ENCODE measurements at places on chromosomes 6 and 20.

- no peak for DNase-seq
Measured at GRCh38 chr6:77415706-77416105, 47.6 kb downstream of the HTR1B start.

- no peak for DNase-seq
Measured at GRCh38 chr20:14830899-14831298, 493.5 kb upstream of the FLRT3 start.

DNA sequence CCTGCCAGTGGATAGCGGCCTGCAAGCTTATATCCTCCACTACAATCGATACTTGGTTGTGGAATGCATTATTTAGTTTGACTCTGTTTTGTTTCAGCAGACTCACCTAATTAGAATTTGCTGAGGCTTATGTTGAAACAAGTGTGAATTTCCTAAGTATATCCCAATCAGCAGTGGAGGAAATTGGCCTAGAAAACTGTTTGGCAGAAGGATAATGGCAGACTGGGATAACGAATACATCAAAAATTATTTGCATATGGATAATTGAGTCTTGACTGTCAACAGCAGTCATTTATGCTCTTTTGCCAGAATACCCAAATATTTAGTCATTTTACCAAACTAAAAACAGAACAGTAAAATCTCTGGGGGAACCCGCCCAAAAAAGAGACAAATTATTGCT is 261.0 kb downstream of the DOK5 start:
- DNase-seq: no peak

GRCh38 chr6:21003780-21004541 is 469.7 kb downstream of the CDKAL1 start:
- DNase-seq: no peak

DNA sequence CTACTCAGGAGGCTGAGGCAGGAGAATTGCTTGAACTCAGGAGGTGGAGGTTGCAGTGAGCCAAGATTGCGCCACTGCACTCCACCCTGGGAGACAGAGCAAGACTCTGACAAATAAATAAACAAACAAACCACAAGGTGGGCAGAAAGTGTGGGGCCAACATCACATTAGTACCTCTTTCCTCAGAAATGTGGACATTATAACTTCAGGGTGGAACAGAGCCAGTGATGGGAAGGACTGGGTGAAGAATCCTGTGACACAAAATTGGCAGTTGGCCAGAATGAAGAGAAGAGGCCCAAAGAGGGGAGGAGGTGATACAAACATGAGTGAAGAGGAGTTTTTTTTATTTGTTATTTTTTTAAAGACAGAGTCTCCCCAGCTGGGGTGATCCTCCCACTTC is 50.6 kb downstream of the NUP153 start:
- no peak for DNase-seq

- no peak for DNase-seq
Measured at GRCh38 chr6:158406736-158407135, 94.5 kb downstream of the TULP4 start.

GRCh38 chr20:59354460-59354859 is 54.0 kb downstream of the EDN3 start:
- no peak for DNase-seq

DNA sequence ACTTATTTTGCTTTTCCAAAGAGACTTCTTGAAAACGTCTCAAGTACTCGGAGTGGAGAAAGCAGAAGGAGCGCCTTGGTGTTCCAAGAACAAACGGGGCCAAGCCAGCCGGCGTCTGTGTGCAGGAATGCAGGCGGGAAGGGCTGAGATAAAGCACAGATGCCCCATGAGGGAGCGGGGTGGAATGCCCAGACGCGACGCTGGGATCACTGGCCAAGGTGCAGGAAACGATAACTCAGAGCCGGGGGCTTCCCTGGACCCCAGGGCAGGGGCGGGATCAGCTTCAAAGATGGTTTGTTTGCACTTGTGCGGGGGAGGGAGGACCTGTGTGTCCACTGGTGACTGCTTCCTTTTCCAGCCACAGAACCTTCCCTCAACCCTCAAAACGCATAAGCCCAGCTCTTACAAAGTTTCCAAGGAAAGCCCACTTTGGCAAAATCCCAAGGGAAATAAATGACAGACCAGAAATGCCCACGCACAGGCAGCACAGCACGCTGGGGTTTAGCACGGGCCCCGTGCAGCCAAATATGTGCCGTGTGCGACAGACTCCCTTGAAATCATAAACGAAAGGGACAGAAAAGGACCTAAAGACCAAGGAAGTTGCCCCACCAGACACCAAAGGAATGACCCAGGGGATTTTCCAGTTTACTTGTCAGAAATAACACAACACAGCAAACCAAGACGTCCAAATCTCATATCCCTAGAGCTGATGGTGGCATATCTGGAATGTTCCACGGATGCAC is 113.9 kb downstream of the NFATC2 start:
- DNase-seq: no peak

Data from Kasumi-1 (cell line).